ENCODE measurements at places on chromosomes 16 and 17.
A peak's percentile ranks its signal among the peaks of the same experiment; 100 is the strongest.

GRCh38 chr17:80413771-80414507, 1.0 kb upstream of the ENDOV start:
- DNase-seq = no peak

- no peak for DNase-seq
These were observed 122.3 kb downstream of the DYNLRB2 start for GRCh38 chr16:80663078-80663477.

DNA sequence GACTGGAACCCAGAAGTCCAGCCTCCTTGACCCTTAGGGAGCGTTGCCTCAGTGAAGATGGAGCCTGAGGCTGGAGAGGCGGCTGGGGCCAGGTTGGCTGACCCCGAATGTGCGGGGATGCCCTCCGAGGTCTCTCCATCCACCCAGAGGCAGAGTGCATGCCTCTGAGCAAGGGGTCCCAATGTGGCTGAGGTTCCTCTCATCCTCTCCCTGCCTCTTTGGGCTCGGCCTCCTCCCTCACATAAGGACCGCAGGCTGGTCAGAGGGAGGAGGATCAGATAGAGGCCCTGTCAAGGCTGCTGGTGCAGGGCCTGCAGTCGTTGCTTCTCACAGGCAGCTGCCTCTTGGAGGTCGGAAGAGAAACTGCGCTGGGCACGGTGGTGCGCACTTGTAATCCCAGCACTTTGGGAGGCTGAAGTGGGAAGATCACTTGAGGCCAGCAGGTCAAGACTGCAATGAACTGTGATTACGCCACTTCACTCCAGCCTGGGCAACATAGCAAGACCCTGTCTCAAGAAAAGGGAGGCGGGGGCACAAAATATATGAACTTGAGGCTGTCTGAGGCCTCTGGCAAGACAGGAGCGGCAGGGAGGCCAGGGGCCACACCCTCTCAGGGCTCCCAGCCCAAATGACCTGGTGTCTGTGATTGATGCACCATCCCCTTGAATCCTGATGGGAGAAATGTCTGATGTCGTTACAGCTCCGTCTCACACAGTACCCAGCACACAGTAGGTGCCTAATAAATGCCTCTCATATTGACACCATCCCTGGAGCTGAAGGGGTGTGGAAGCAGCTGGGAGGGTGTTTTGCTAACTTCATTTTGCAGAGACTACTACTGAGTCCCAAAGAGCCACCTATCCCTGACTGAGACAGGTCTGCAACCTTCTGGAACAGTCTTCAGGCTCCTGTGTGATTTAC, 220.1 kb upstream of the GSE1 start:
- DNase-seq = no peak

GRCh38 chr17:58326609-58327362, 1.8 kb downstream of the TSPOAP1 start:
- no peak for DNase-seq

- DNase-seq = no peak
These were observed 171.5 kb downstream of the IRF8 start for GRCh38 chr16:86070484-86070883.

DNA sequence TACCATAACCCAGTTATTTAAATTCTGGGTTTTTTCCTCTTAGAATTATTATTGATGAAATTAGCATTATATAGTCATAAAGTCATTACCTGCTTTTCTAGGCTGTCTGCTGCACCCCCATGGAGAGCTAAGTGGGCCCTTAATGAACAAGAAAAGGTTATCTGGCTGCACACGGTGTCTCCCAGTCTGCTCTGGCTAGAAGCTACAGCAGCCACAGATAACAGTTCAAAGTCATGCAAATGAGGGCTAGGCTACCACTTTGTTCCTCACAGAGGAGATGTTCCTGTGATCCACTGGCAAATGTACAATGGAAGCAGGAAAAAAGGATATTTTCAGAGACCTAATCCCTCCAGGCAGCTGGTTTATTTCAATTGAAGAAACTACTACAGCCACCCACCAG, 112.1 kb downstream of the SNX11 start:
- DNase-seq = no peak

DNA sequence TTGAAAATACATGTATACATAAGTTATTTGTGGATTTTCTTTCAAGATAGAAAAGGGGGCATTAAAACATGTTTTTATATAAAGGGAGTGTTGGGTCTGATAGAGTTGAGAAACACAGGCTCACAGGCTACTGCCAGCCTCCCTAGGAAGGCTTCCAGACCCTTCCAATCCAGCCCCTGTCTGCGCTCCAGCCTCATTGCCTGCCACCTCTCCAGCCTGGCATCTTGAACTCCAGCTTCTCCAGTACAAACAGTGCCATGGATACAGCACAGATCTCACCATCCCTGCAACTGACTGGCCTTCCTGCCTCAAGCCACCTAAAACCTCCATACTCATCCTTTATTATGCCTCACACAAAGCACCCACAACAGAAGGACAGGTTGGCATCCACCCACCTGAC, 40.7 kb downstream of the CCDC182 start:
- no peak for DNase-seq

DNA sequence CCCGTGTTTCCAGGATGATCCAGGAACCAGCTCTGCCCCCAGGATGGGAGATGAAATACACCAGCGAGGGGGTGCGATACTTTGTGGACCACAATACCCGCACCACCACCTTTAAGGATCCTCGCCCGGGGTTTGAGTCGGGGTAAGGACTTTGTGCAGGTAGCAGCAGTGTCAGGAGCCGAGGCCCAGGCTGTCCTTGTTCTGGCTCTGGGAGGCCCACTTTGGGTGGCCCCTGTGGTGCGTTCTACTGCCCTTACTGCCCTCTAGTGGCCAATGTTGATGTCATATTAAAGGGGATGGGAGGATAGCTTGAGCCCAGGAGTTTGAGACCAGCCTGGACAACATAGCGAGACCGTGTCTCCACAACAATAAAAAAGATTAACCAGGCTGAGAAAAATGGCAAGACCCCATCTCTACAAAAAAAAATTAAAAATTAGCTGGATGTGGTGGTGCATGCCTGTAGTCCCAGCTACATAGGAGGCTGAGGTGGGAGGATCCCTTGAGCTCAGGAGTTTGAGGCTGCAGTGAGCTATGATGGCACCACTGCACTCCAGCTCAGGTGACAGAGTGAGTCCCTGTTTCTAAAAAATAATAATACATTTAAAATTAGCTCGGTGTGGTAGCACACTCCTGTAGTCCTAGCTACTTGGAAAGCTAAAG, 20.9 kb upstream of the CLEC18A start:
- peak; percentile 79 for DNase-seq

GRCh38 chr16:78606545-78606944, 507.1 kb downstream of the WWOX start:
- peak; percentile 87 for DNase-seq

DNA sequence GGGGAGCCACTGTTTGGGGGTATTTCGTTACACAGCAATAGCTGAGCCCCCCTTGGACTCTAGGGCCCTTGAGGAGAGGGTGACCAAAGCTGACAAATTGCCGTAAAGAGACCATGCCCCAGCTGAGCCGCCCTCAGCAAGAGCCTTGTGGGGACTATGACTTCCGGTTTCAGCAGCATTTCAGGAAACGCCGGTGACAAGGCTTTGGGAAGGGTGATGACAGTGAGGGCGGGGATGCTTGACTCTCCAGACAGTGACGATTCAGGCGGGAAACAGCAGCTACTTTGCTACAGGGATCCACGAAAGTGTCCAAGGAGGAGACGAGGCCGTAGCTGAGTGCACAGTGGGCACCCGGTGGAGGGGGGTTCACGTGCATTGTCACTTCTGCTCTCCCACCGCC, 360.8 kb downstream of the C16orf95 start:
- DNase-seq = no peak

DNA sequence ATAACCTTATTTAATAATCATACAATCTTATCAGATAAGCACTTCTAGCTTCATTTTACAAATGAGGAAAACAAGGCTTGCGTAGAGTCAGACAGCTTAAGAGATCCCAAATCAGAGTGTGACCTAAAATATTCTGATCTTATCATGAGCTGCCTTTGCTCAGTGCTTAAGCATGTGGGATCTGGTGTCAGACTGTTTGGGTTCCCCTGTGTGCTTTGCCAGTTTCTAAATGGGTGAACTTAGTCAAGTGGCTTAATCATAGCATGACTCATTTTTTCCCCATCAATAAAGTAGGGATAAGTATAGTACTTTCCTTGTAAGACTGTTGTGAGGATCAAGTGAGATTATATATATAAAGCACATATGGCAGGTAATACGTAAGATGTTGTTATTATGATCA, 612.6 kb upstream of the C16orf82 start:
- DNase-seq = no peak

- DNase-seq = peak; percentile 57
These were observed 580.8 kb upstream of the EEF2KMT start for GRCh38 chr16:5678371-5678770.

DNA sequence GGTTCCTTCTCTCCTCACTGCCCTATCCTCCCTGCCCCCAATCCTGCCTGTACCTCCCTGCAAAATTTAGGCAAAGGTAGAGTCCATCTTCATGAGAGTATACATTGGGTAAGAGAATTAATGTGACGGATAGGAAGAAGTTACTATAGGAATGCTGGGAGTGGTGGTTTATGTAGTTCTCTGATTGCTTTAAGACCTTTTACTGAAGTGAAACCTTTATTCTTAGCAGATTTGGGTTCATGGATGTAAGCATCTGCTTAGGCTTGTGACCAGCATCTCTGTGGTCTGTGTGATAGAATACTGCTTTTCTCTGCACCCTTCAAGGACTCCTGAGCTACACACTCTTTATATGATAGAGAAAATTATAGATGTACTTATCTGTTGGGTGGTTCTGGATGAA, 127.3 kb downstream of the PRKCA start:
- DNase-seq = no peak

DNA sequence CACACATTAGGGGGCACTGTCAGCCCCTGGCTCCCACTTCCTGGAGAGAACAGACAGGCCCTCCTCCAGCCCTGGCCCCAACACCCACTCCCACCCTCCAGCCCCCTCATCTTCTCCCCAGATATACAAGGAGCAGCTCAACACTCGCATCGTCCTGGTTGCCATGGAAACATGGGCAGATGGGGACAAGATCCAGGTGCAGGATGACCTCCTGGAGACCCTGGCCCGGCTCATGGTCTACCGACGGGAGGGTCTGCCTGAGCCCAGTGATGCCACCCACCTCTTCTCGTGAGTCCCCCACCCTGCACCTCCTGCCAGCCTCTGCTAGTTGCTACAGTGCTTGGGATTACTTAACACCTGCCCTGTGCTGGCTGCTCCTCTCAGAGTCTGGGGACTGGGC, 14.4 kb downstream of the ADAM11 start:
- DNase-seq = no peak

DNA sequence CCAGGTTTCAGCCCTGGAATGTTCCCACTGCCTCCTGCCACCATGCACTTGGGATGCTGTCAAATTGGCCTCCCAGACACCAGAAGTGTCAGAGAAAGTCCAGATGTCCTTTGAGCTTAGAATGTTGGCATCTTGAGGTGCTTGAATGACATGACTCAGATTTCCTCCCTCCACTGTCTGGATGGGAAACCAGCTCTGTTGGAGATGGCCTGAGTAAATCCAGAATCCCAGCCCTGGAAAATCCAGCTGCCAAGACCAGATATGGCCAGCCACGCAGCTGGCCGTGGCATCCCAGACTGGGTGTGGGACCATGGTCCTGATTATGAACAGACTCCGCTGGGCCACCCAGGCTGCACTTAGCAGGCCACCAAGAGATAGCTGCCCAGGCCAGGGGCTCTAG, 57.0 kb upstream of the CLEC3A start:
- no peak for DNase-seq

- DNase-seq = no peak
These were observed 284.6 kb downstream of the C16orf95 start for GRCh38 chr16:87032554-87032953.

DNA sequence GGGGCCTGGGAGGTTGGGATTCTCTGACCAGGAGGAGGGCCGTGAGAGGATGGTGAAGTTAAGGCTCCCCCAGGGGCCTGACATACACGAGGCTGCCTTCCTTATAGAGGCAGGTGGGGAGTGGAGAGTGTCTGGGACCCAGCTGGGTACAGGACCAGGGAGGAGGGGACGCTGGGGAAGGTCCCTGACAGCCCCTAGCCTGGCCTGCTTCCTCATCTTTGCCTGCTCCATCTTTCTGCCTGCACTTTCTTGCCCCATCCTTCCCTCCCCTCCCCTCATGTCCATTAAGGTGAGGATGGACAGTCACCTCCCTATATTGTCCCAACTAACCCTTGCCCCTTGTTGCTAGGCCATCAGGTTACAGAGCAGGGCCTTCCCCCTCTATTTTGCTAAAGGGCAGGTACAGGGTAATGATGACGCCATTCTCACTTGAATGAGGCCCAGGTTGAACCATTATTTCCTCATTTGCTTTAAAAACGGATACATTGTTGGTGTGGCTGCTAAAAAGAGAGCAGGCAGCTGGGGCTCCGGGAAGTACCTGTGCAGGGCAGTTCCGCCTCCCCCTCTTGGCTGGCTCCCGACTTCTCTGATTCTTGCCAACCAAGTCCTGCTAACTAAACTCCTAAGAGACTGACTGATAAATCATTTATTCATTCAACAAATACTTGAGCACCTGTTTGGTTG, 1.3 kb downstream of the C17orf99 start:
- DNase-seq = no peak

DNA sequence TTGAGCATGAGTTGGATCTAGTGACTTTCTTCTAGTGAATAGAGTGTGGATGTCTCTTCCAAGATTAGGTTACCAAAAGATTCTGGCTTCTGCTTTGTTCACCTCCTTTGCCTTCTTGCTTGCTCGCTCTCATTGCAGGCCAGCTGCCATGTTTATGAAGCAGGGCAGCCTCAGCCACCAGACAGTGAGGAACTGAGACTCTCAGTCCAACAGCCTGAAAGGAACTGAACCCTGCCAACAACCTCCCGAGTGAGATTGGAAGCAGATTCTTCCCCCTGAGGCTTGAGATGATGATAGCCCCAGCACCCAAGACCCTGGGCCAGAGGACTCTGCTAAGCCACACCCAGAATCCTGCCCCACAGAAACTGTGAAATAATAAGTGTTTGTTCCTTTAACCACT, 48.4 kb downstream of the NOG start:
- DNase-seq = no peak

DNA sequence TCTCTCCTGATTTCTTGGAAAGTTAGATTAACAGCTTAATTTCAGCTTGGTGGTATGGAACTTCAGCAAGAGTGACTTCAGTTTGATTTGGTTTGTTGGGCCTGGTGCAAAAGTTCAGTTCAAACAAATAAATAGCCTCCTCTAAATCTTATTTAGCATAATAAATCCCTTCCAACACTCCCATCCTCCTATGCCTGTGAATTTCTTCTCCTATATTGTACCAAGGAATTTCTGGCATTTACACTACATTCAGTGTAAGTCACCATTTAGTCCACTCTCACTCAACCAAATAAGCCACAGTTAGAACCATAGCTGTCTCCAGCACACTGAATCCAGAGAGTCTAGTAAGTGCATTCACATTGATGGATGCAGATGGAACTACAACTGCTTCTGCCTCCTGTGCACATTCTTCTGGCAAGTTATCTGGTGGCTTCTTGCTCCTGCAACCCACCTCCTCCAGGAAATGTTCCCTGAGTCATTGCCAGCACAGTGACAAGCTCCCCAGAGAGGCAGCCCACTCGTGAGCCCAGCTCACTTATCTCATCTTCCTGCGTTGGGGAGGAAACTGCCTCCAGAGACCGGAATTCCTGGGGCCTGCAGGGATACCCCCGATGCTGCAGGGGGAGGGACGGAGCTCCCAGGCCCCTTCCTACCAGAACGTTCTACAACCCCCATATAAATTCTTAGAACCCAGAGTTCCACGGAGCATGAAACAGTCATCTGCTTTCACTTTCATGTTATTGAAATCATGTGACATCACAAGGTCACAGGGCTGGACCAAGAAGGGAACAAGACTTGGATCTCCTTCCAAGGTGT, 318.3 kb downstream of the PHKB start:
- no peak for DNase-seq

GRCh38 chr16:85084841-85085510, 27.3 kb downstream of the CIBAR2 start:
- no peak for DNase-seq

- DNase-seq = peak; percentile 52
These were observed 1.8 kb downstream of the ZNRF1 start for GRCh38 chr16:75000481-75001081.
